ENCODE measurements at places on chromosomes 5 and 9. TPM values are rescaled to one million over a fixed set of nuclear protein-coding genes. Genes with fewer than 3 reads are reported as not detected.

The PDLIM4 gene
- polyA plus RNA-seq = not detected

The RNF208 gene
- polyA plus RNA-seq = not detected

The GPR151 gene
- polyA plus RNA-seq = not detected

The ARSI gene
- polyA plus RNA-seq = not detected

The NOXA1 gene
- polyA plus RNA-seq = 0.29 TPM

The GCNT1 gene
- 9.3 TPM for polyA plus RNA-seq

The CER1 gene
- not detected for polyA plus RNA-seq

The QRFP gene
- polyA plus RNA-seq = not detected

The STC2 gene
- not detected for polyA plus RNA-seq

The CTXN3 gene
- polyA plus RNA-seq = not detected

The DYNC2I2 gene
- 2.4 TPM for polyA plus RNA-seq

The PPP3R2 gene
- polyA plus RNA-seq = not detected

The MARVELD2 gene
- 0.20 TPM for polyA plus RNA-seq

The BARHL1 gene
- not detected for polyA plus RNA-seq

The FREM1 gene
- polyA plus RNA-seq = not detected

The CREBRF gene
- polyA plus RNA-seq = 93.1 TPM

The CDH9 gene
- not detected for polyA plus RNA-seq

The TRPM3 gene
- not detected for polyA plus RNA-seq

The LOX gene
- polyA plus RNA-seq = 0.03 TPM

The HRH2 gene
- polyA plus RNA-seq = 5.2 TPM

The ASPN gene
- not detected for polyA plus RNA-seq

The NIPSNAP3A gene
- 28.8 TPM for polyA plus RNA-seq

The RANBP17 gene
- not detected for polyA plus RNA-seq

The DND1 gene
- polyA plus RNA-seq = not detected

The GPR21 gene
- not detected for polyA plus RNA-seq

The KIF12 gene
- polyA plus RNA-seq = not detected

The FST gene
- 0.18 TPM for polyA plus RNA-seq

The OGN gene
- polyA plus RNA-seq = 0.24 TPM

The CBY3 gene
- polyA plus RNA-seq = 0.36 TPM

The ORM2 gene
- polyA plus RNA-seq = not detected

Measured in CD4-positive, alpha-beta memory T cell (primary cell).